ENCODE measurements at places on chromosomes 4 and X.

- no peak for DNase-seq
Observed at GRCh38 chr4:20326460-20326859, 74.8 kb downstream of the SLIT2 start.

DNA sequence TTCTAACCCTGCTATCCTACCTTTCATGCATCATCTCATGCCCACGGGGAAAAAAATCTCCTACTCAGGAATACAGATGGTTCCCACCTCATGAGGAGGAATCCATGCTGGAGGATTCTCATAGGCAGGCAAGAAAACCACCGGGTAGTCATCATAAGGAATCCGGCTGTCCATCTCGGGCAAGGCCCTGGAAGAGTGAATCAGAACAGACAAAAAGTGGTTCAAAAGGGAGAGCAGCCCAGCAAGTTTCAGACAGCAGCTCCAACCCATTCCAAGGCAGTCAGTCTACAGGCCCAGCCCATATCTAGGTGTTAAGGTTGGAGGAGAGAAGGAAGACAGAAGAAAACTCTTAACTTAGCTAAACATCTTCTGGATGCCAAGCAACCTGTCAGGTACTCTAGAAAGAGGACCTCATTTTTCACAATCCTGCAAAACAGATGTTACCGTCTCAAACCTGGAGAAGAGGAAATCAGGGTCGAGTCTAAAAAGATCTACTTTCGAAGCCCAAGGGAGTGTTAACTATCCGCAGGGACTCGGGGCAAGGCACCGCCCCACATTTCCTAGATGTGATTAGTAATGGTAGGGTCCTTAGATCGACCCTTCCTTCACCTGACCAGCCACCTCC is 447 bp downstream of the PDZD11 start:
- DNase-seq: no peak

- no peak for DNase-seq
Observed at GRCh38 chr4:142419712-142420111, 426.4 kb downstream of the INPP4B start.

DNA sequence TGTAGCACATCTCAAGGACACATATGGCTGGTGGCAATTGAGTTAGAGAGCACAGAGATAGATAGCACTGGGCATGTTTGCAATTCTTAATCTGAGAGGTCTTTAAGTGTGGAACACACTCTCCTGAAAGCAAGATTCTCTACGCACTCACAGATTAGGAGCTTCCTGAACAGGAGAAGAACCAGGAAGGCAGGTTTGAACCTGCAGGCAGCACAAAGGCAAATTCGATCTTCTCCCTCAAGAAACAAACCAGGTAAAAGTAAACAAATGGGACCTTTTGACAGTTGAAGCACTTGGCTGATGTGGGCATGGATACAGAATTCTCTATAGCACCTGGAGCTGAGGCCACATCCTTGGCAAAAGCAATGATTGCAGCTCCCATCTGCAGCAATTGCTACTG is 24.3 kb downstream of the HS3ST1 start:
- no peak for DNase-seq

GRCh38 chrX:19057856-19058255 is 64.4 kb downstream of the ADGRG2 start:
- DNase-seq: no peak

- DNase-seq: no peak
Observed at GRCh38 chr4:55312489-55313101, 33.4 kb upstream of the SRD5A3 start.

DNA sequence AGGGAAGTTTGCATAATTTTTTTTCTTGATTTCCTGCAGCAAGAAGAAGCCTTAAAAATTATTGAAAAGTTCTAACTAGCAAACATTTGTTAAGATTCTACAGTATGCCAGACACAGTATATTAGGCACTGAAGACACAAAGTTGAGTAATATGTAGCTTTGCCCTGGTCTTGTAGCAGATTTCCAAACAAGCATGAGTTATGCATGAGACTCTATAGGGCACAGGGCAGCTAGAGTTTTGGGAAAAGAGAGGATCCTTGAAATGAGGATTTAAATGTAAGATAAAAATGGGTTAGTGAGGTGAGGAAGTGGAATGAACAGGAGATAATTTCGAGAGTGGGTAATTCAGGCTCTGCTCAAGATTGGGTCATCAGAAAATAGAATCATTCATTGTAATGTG is 8.6 kb upstream of the GPRIN3 start:
- DNase-seq: no peak

DNA sequence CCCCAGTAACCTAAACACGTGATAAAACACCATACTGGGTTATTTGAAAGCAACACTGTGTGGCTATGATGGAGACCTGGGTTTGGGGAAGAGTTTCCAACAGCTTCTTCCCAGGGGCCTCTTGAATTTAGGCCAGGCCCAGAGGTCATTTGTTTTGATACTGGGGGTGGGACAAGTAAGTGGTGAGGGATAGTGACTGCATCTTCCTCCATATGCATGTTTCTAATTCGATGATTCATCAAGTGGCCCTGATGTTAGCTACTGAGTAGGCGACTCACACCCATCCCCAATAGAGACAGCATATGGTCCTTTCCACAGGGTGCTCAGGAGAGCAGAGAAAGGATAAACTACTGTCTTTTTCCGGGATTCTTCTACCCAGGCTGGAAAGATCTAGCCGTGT is 2.7 kb downstream of the NDP start:
- no peak for DNase-seq

- DNase-seq: no peak
Observed at GRCh38 chrX:13387666-13388494, 68.0 kb upstream of the ATXN3L start.

- no peak for DNase-seq
Observed at GRCh38 chr4:128862608-128863311, 53.3 kb downstream of the JADE1 start.

DNA sequence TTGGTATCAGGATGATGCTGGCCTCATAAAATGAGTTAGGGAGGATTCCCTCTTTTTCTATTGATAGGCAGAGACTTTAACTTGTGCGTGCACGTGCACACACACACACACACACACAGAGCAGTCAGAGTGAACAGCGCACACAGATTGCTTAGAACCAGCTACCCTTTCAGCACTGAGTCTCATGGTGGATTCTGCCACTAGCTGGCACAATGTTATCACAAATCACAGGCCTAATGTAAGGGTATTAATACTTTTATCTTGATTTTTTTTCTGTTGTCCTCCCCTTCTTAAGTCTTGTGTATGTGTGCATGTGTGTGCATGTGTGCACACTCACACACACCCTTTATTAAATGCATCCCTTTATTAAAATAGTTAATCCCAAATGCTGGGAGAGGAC is 53.2 kb downstream of the HADH start:
- no peak for DNase-seq

DNA sequence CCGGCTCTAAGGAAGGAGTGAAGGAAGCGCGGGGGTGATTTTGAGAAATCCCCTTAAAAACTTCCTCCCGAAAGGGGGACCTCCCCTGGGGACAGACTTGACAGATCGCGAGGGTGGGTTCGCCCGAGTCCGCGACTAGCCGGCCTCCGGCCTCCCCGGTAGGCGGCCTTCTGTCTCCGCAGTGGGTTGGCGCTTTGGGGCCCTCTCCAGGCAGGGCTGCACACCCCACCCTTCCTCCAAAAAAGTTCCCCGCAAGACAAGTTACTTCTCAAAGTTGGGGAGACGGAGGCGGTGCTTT is 24.8 kb downstream of the HOPX start:
- DNase-seq: peak; percentile 53

DNA sequence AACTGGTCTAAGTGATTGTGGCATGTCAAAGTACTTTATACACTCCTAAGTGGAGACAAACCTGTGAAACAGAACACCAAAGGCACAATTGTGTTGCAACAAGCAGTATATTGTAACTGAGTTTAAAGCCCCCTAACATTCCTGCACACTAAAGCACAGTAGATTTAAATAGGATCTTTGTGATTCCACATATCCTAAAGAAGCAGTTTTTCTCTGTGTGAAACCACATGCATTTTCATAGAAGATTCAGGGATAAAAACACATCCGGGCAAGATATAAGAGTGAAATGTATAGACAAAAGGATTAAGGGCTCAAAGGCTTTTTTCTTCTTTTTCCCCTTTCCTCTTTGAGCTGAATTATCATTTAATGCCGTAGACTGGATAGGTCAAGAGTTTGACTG is 82.2 kb downstream of the ANK2 start:
- no peak for DNase-seq

GRCh38 chr4:145716200-145716599 is 36.3 kb downstream of the C4orf51 start:
- DNase-seq: no peak

GRCh38 chr4:129092631-129093190 is 628 bp downstream of the SCLT1 start:
- DNase-seq: no peak

- DNase-seq: peak; percentile 18
Observed at GRCh38 chrX:121308276-121308805, 260.9 kb downstream of the GLUD2 start.
